ENCODE measurements at places on chromosomes 12 and 14.

GRCh38 chr12:22173177-22173576 lies 127.2 kb downstream of the CMAS start:
- no peak for DNase-seq

- no peak for DNase-seq
These were observed 1.3 kb downstream of the TAMALIN start for GRCh38 chr12:52007982-52008510.

- DNase-seq, result no peak
These were observed 124.8 kb upstream of the LMO3 start for GRCh38 chr12:16730772-16731171.

DNA sequence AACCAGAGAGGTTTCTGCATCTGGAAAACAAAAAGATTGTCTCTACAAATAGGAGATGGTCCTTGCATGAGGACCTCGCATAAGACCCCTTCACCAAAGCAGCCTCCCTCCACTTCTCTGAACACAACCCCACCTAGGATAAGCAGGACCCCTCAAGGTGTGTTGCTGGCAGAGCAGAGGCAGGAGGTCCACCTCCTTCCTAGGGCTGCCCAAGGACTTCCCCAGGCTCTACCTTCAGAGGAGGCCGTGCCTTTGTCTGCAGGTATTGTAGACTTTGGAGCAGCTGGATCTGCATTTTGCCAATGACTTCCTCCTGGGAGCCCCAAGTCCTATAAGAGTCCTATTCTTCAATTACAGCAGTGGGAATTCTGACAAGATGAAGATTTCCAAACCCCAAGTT lies 67.3 kb upstream of the TSPAN11 start:
- DNase-seq, result no peak

DNA sequence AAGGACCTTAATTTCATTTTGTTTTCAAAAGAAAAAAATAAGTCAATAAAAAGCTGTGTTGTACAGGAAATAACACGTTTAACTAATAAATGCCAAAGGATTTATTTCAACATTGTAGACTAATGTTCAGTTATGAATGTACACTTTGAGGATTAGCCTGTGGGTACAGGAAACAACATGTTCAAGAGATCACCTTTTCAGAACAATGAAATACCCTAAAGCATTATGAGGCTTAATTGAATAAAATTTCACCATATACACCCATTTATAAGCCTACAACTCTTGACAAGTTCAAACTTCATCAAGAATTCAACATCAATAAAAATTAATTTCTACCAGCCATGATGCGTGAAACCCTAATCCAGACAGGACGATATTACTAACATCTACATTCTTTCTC lies 56.6 kb upstream of the SLC6A15 start:
- no peak for DNase-seq

All from effector memory CD4-positive, alpha-beta T cell (primary cell).